ENCODE measurements at places on chromosomes 2 and 18. TPM values are rescaled to one million over a fixed set of nuclear protein-coding genes. Genes with fewer than 3 reads are reported as not detected.

C1D gene
- total RNA-seq: 24.3 TPM

SGO2 gene
- 3.4 TPM for total RNA-seq

CIB4 gene
- total RNA-seq: not detected

NPPC gene
- not detected for total RNA-seq

ANKRD29 gene
- 0.27 TPM for total RNA-seq

CD226 gene
- total RNA-seq: not detected

DES gene
- 0.55 TPM for total RNA-seq

FER1L5 gene
- total RNA-seq: not detected

DNA sequence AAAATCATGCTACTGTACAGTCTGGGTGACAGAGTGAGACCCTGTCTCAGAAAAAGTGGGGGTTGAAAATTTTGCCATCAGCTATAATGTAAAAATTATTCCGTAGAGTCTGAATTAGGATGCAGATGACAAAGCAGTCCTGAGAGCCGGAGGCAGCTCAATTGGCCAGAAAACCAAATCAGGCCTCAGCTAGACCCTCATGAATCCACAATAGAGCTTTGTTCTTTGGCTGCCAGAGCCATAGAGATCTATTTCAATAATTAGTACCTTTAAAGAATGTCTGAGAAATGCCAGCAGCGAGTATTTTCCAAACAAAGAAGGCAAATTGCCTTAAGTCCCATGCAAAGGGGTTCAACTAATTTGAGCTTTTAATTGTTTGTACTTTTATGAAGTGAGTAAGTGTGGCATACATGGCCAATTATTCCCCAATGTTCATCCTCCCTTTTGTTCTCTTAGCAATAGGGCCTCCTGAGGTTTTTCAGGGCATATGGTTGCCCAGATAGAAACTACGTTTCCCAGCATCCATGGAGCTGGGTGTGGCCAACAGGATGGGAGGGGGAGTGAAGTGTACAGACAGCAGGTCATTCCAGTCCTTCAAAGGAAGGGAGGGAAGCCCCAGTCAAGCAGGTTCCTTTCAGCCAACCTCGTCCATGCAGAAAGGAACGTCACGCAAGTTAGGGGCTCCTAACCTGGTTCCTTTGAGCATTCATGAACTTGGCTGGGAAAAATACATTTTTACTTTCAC, 211.3 kb upstream of the APCDD1 start:
- no peak for DNase-seq

- DNase-seq: no peak
Observed at GRCh38 chr2:79294994-79295393, 135.4 kb upstream of the REG3A start.

GRCh38 chr18:8615397-8616027, 6.3 kb downstream of the RAB12 start:
- DNase-seq: peak; percentile 68

DNA sequence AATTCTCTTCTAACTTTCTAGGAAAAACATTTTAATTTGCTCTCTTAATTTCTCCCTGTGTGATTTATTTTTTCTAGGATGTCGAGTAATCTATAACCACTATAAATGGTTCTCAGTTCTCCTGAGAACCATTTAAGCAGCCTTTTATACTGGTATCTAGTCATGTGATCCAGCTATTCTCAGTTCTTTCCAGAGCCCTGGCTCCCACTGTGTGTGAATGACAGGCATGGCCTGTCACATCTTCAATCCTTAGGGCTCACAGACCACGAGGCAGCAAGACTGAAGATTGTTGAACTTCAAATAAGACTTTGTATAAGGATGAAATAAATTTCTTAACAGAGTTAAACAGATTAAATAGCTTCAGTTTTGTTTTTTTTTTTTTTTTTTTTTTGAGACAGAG, 219.4 kb downstream of the HNMT start:
- no peak for DNase-seq

GRCh38 chr2:200613692-200614091, 27.9 kb downstream of the AOX1 start:
- DNase-seq: no peak

- DNase-seq: no peak
Observed at GRCh38 chr2:37026050-37026449, 58.1 kb downstream of the HEATR5B start.

DNA sequence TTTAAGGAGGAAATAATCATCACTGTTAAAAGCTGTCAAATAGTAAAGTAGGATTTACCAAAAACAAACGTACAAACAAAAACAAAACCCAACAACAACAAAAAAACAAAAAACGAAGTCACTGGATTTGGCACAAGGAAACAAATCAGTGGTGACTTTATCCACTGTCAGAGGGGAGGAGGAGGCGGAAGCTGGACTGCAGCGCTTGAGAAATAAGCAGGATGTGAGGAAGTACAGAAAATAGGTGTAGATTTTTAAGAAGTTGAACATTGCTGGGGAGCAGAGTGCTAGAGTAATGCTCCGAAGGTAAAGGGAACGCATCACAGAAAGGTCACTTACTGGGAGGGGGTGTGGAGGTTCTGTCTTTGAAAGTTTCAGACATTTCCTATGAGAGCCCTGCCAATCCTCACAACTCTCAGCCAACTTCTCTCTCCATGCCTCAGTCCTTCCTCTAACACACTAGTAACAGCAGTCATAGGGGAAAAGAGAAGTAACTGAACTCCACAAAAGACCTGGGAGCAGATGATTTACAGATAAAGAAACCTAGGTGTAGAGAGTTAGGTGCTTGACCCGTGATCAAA, 220.2 kb upstream of the SMAD7 start:
- no peak for DNase-seq

GRCh38 chr2:172997031-172997430, 78.6 kb upstream of the MAP3K20 start:
- DNase-seq: no peak

GRCh38 chr2:202548240-202548639, 86.5 kb upstream of the FAM117B start:
- DNase-seq: no peak

DNA sequence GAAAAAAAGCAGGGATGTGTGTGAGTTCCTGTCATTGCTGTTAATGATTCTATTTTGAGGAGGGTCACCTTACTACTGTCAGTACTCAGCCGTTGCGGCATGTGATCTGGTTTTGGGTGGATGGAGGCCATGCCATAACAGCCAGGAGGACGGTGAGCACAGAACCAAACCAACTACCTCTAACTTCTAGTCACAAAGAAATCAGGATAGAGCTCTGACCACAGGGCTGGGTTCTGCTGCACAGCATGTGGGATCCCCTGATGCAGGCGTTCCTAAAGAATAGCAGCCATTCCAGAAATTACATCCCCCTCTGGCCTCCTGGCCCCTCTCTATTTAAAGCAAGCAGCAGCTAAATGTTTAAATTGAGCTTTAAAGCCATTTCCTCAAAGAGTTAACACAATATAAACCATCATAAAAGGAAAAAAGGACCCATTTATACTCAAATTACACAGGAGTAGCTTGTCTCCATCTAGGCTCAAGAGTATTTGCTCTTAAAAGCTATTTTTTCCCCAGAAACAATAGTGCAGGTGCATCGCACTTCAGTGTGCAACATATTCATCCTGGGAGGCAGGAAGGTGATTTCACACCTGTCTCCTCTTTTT, 786.4 kb downstream of the RNF144A start:
- no peak for DNase-seq

GRCh38 chr18:79058007-79058406, 11.2 kb upstream of the ATP9B start:
- no peak for DNase-seq

GRCh38 chr18:31943878-31944816, 1.2 kb upstream of the TRAPPC8 start:
- DNase-seq: no peak

- peak; percentile 9 for DNase-seq
Observed at GRCh38 chr2:50401772-50402653, 629.9 kb downstream of the NRXN1 start.

GRCh38 chr2:35989040-35989439, 366.5 kb upstream of the CRIM1 start:
- DNase-seq: no peak

DNA sequence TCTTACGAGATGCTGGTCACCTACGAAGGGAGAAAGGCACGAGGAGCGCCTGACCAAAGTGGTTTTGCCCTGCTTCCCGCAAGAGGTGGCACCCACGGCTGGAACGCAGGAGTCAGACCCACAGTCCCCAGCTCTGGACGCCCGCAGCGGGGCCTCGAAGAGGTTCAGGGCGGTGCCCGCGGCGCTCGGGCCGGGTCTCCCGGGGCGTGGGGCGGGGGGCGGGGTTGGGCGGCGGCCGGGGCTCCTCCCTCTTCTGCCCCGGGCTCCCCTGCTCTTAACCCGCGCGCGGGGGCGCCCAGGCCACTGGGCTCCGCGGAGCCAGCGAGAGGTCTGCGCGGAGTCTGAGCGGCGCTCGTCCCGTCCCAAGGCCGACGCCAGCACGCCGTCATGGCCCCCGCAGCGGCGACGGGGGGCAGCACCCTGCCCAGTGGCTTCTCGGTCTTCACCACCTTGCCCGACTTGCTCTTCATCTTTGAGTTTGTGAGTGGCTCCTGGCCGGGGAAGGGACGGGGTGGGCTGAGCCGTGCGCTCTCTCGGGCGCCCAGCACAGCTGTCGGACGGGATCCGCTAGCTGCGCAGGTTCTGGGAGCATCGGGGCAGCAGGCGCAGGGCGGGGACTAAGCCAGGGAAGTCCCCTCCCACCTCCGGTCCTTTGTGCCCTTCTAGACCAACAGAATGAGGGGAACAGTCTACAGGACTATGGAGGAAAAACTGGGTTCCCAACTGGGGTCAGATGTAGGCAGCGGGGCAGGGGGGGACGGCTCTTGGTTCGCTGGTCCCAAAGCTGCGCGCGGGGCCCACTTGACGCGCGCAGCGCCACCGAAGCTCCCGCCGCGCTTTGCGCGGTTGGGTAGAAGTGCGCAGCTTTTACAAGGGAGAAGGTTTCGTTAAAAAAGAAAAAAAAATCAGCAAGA, at the start of gene MAL:
Gene MAL (plus strand): TSS at position 303 of the 914 bp plus-strand sequence. CDS start 85 bp downstream, at position 388.
- DNase-seq: no peak

GRCh38 chr2:228768818-228769217, 502.3 kb downstream of the PID1 start:
- peak; percentile 31 for DNase-seq

GRCh38 chr18:44652722-44653121, 28.0 kb upstream of the SETBP1 start:
- no peak for DNase-seq

- peak; percentile 29 for DNase-seq
Observed at GRCh38 chr18:54647176-54647575, 56.1 kb downstream of the DYNAP start.

DNA sequence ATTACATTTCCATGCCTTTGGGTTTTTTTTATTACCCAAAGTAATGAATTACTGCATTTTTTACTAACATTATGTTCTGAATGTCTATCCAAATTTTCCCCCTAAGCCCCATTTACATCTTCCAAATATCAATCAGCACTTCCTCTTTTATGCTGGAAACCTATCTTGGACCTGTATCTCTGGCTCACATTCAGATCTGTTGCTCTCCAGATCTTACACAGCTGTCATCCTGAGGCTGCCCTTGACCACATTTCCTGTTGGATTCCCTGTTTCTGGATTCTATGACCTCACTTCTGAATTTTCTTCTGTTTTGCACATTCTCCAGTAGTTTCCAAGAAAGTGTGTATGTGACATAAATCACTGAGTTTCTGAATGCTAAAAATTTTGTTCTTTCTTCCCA, 146.7 kb downstream of the PDE1A start:
- DNase-seq: no peak

DNA sequence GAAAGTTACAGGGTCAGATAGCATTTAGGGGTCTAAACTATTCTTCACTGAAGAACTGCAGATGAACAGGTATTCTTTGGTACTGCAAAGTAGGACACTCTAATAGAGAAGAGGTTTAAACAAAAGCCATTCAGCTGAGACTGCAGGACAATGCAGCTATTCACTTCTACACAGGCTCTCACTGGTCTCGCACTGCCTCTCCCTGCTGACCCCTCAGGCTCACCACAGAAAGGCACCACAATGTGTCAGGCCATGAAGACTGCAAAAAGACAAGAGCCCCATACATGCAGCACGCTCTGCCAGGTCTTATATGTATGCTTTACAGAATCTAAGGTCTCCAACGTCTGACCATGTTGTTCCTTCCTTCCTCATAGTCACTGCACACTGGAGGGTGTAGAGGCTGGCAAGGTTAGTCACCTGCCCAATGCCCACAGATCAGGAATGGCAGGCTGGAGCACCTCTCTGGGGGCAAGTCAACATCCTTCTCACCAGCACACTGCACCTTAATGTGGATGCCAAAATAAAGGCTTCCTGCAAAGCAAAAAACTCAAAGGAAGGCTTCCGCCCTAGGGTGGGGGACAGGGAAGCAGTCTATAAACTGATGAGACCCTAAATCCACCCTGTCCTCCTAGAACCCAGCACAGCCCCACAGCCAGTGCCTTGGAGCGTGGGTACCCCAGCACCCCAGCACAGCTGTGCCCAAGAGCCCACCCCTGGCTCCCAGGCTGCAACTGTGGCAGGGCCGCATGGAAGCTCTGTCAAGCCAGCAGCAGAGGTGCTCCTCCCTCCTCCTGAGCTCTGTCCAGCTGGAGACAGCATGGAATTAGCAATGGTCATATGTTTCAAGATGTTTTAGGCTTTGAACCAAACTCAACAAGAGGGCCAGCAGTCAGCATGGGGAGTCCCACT, 10.7 kb upstream of the RNU4ATAC start:
- DNase-seq: no peak

GRCh38 chr2:160610041-160610440, 116.4 kb upstream of the RBMS1 start:
- DNase-seq: no peak

DNA sequence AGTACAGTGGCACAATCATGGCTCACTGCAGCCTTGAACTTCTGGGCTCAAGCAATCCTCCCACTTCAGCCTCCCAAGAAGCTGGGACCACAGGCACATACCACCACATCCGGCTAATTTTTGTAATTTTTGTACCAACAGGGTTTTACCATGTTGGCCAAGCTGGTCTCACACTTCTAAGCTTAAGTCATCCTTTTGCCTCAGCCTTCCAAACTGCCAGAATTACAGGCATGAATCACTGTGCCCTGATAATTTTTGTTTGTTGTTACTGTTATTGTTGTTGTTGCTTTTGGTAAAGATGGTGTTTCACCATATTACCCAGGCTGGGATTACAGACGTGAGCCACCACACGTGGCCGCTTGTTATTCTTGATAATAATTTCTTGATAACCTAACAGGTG, 10.5 kb upstream of the COBLL1 start:
- no peak for DNase-seq

- DNase-seq: no peak
Observed at GRCh38 chr2:68915393-68915792, 37.3 kb downstream of the GKN2 start.

Measured in kidney epithelial cell (primary cell).